Stimulated activated CD4-positive, alpha-beta T cell treated with anti-CD3 and anti-CD28 coated beads, Interleukin-15, amount 100 ng/mL, for 1 hour (primary cell): ENCODE measurements at places on chromosomes 2 and 18.

DNA sequence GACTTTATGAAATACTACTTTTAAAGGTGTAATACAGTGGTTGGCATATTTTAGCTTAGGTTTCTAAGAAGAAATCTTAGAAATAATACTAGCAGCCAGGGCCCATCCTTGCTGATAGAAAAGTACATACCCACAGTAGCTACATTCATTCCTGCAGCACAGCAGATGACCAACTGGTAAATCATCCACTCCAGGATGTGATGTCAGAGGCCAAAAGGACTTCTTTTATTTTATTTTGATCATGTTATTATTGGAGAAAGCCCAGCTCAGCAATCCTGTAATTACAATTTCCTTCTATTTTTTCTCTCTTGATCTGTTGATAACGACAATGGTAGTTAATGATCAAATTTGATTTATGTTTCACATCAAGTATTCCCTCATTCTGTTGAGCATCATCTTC, 18.0 kb upstream of the TTN start:
- DNase-seq = no peak

DNA sequence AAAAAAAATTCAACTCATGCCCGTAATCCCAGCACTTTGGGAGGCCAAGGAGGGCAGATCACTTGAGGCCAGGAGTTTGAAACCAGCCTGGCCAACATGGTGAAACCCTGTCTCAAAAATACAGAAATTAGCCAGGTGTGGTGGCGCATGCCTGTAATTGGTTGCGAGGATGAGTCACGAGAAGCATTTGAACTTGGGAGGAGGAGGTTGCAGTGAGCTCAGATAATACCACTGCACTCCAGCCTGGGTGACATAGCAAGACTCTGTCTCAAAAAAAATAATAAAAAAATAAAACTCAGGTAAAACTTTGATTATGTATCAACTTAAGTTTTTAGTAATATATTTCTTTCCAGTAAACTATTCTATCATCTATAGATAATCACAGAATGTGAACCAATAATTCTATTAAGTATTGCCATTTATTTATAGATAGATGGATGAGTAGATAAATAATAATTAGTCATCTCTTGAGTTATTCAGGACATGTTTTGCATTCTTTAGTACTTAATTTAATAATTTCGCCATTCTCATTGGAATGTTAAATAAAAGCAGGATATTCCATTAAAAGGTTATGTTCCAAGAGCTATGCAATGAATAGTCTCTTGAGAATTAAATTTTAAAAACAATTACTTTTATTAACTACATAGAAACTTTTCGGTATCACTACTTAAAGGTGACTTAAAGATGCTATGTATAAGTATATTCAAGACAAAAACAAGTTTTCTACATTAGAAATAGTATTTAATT, 48.7 kb downstream of the WDPCP start:
- DNase-seq = no peak

GRCh38 chr2:219446101-219446504, 11.5 kb downstream of the SPEG start:
- DNase-seq = no peak

GRCh38 chr2:164066095-164066494, 330.3 kb upstream of the FIGN start:
- no peak for DNase-seq

DNA sequence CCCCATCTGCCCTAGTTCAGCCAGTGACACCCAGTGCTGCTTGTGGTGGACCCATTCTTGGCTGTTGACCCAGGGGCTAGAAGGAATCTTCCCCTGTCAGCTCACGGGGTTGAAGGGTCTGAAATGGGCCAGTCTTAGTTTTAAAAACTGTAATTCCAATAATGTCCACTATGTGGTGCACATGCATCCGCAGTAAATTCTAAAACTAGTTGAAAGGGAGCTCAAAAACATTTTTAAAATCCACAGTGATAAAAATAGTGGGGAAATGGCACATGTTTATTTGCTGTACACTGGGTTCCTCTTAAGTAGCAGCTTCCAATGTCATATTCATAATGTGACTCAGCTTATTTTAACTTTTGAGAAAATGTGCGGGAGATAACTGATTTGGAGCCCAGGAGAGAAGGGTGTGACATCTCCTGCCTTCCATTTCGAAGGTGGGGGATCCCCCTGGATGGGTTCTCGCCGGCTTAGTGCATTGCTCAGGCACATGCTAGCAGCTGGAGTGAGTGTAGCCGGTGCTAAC, 32.8 kb downstream of the GRHL1 start:
- DNase-seq = no peak

DNA sequence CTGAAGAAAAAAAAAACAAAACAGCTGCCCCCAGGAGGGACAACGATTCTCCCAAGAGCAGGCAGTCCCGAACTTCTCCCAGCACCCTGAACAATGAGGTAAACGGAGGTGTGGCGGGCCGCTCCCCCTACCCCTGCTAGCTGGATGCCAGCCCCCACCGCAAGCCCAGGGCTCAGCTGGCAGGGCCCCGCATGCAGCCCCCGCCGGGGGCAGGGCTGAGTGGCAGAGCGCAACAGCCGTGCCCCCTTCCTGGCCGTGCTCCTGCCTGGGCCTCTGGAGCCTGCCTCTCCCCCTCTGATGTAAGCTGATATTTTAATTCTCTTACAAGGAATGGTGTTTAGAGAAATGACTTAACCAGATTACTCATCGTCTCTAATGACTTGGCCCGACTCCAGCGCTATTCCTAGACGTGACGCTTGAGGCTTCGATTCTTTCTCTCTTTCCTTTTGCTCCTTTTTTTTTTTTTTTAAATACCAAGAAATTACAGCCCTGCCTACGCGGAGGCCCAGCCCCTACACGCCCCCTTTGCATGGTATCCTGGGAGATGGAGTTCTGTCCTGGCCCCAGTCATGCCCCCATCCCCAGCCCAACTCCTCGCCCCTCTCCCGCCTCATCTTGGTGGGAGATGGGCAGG, 4.6 kb upstream of the ARID5A start:
- peak; percentile 67 for DNase-seq

- no peak for DNase-seq
Measured at GRCh38 chr18:70621710-70622109, 332.9 kb downstream of the SOCS6 start.

DNA sequence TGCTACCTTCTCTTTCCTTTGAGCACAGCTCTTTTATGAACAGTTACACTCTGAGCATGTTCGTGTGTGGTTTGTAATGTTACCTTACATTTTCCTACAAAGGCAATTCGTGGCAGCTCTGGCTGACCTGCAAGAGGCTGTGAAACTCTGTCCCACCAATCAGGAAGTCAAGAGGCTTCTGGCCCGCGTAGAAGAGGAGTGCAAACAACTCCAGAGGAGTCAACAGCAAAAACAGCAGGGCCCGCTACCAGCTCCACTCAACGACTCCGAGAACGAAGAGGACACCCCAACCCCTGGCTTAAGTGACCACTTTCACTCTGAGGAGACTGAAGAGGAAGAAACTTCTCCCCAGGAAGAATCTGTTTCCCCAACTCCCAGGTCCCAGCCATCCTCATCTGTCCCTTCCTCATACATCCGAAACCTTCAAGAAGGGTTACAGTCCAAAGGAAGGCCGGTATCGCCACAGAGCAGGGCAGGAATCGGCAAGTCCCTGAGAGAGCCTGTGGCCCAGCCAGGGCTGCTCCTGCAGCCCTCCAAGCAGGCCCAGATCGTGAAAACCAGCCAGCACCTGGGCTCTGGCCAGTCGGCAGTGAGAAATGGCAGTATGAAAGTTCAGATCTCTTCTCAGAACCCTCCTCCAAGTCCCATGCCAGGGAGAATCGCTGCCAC, 56.9 kb downstream of the WDSUB1 start:
- no peak for DNase-seq

DNA sequence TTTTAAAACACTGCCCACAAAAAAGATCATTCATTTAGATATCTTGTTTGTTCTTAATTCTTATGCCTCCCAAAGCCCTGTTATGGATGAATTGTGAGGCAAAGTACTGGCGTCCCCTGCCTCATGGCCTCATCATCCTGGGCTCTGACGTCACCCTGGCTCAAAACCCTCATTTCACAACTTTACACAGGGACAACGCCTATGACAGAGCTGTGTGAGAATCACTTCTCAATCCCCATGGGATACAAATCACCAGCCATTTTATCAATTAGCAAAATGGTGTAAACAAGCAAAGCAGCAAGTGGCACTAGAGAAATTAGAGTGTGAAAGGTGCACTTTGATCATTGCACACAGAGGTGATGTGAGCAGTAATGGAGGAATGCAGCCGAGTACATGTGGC, 16.6 kb downstream of the FHOD3 start:
- DNase-seq = no peak

DNA sequence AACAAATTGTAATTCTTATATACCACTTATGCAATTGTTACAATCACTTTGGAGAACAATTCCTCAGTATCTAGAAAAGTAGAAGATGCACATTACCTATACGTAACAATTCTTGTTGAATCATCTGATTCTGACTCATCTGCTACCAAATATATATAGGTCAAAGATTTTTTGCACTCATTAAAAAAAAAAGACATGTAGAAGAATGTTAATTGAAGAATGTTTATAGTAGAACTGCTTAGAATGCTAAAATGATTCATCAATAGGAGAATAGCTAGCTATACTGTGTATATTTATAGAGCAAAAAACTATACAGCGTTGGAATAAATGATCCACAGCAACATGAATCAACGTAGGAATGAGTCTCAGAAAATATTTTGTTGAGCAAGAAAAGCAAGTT, 29.5 kb upstream of the STAT1 start:
- no peak for DNase-seq

GRCh38 chr2:156800781-156801361, 364.7 kb downstream of the GPD2 start:
- DNase-seq = no peak

DNA sequence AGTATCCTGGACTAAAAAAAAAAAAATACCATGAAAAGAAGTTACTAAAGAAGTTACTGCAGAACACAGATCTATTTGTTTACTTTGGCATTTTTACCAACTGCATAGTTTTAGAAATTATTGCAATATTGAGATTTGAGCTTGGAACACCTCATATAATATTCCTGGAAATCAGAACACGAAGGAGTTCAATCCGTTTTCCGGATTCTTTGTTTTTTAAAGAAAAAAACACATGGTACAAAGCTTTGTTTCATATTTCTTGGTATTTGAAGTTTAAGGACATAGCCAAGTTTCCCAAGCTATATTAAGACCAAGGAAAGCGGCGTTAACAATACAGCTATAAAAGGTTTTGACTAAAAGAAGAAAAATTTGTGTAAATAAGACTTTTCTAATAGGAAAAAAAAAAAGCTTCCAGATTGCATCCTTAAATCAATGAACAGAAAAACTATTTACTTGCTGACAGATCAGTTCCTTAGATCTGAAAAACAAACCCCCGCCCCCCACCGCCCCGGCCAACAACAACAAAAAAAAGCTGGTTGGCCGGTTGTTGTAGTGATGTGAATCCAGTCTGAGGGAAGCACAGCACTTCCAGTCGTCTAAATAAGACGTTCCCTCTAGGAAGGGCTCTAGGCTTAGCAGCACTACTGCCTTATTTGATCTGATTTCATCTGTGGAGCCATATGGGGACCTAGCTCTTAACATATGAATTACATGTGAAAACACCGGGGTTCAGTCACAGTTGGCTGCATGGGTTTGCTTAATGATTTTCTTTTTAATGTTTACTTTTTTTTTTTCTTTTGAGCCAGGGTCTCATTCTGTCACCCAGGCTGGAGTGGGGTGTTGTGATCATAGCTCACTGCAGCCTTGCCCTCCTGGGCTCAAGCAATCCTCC, 2.5 kb upstream of the RHOB start:
- DNase-seq = no peak

DNA sequence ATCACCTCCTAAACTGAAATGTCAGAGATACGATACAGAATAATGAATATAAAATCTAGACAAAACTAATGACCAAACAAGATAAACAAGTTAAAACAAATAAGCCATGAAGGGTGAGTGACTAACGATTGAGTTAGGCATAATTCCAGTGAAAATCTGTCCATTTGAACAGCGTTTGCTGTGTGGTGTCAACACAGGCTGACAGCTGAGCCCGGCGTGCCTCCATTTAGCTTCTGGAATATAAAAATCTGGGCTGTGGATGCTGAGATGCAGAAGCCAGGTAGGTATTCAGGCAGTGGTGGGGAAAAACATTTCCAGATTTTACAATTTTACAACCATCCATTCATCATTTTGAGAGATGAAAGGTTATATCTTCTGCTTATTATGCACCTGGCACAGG, 2041.4 kb upstream of the CELF4 start:
- no peak for DNase-seq

- DNase-seq = no peak
Measured at GRCh38 chr2:223052548-223053483, 826 bp downstream of the KCNE4 start.

DNA sequence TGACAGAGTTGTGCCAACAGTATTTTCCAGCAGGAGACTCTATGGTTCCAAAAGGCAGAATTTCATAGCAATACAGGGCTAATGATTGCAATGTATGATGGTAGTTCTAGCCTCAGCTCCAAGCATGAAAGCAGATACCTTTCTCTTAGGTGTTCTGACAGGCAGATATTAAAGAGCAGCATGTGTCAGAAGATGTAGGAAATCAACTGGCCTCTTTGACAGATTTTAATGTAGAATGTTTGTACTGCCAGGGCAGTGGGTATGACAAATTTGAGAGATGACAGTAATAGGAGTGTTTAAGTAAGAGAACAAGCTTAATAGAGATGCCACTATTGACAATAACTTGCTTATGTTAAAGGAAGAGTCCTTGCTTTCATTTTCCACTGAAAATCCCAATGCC, 21.5 kb upstream of the VWC2L start:
- DNase-seq = no peak

- DNase-seq = no peak
Measured at GRCh38 chr2:147684903-147685302, 159.9 kb upstream of the ACVR2A start.
